ENCODE measurements at places on chromosomes 4 and X. TPM values are rescaled to one million over a fixed set of nuclear protein-coding genes. Genes with fewer than 3 reads are reported as not detected.

The PHEX gene
- total RNA-seq = not detected

DNA sequence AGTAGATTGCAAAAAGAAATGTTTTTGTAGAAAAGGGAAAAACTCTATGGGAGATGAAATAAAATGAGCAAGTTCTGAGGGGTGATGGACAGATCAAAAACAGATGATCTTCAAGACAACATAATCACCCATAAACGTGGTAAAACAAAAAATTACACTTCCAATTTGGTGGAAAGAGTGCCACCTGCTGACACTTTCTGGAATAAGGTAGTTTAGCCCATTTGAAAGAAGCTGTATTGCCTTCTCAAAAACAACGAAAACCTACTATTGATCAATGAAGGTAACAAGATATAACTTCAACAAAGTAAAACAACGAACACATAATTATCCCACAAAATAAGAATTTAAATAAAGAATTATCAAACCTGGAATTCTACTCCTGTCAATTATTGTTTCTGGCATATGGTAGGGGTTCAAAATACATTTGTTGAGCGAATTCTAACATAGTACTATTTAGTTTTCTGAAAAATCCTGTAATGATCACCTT, 2.5 kb downstream of the COQ2 start:
- H3K27ac ChIP-seq = peak overlapping the region; percentile 95
- H3K4me3 ChIP-seq = no peak overlapping the region
- DNase-seq = no peak
- H3K27me3 ChIP-seq = no peaks in the 10 kb centered on the region

DNA sequence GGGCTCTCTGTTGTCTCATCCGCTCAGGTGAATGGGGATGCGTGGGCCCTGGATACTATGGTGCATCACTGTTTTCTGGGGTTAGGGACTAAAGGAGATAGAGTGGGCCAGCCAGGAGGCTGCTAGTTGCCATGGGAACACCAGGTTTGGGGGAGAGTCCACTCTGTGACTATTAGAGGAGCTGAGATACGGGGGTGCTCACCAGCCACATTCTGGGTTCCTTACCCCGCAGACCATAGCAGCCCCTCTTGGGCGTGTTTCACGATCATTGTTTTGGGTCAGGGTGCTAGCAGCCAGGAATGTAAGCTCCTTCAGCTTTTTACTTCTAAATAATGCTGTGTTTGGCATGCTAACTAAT, 4.6 kb downstream of the EFNB1 start:
- H3K27ac ChIP-seq = no peak overlapping the region
- no peaks in the 10 kb centered on the region for H3K36me3 ChIP-seq
- no peaks in the 10 kb centered on the region for H3K4me1 ChIP-seq
- H3K27me3 ChIP-seq = no peaks in the 10 kb centered on the region

The COX7B2 gene
- total RNA-seq = not detected

GRCh38 chrX:83934220-83934619, 73.3 kb downstream of the CYLC1 start:
- no peaks in the 10 kb centered on the region for H3K4me1 ChIP-seq
- H3K27me3 ChIP-seq = no peaks in the 10 kb centered on the region
- no peak for DNase-seq
- H3K27ac ChIP-seq = no peak overlapping the region

- H3K27ac ChIP-seq = no peak overlapping the region
- H3K4me3 ChIP-seq = no peak overlapping the region
- no peaks in the 10 kb centered on the region for H3K27me3 ChIP-seq
- no peaks in the 10 kb centered on the region for H3K36me3 ChIP-seq
These were observed 30.8 kb downstream of the CEP135 start for GRCh38 chr4:55979562-55979961.

- no peaks in the 10 kb centered on the region for H3K27me3 ChIP-seq
- no peaks in the 10 kb centered on the region for H3K36me3 ChIP-seq
- DNase-seq = no peak
These were observed 349.7 kb downstream of the IQCM start for GRCh38 chr4:149465955-149466354.

DNA sequence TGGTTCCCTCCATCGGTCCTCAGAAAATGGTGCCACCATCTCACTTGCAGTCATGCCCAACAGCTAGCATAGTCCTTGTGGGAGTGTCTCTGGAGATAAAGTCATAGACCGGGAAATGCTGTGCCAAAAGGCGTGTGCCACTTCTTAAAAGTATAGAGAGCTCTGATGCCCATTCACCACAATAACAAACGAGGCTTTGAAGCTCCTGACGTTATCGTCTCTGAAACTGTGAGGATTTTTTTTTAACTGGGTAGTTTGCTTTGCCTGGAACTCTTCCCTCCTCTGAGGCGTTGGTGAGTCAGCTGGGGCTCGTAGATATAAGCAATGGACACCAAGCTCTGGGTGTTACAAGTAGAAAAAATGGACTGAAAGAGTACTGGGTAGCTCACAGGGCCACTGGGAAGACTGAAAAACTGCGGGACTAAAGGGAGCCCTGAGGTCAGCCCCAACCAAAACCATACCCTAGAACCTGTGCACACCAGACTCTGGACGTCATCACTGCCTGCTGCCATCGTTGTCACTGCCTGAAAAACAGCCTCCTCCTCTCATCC, 89.4 kb upstream of the TRIM2 start:
- H3K27ac ChIP-seq = no peak overlapping the region
- peaks cover 16% of the 10 kb centered on the region for H3K4me1 ChIP-seq
- no peaks in the 10 kb centered on the region for H3K36me3 ChIP-seq
- DNase-seq = no peak

All from gastrocnemius medialis (tissue), 4 donors.